ENCODE measurements at places on chromosomes 12 and 14. TPM values are rescaled to one million over a fixed set of nuclear protein-coding genes. Genes with fewer than 3 reads are reported as not detected.

- H3K4me1 ChIP-seq: no peaks in the 10 kb centered on the region
- H3K4me3 ChIP-seq: no peak overlapping the region
- no peak for DNase-seq
- H3K27ac ChIP-seq: no peak overlapping the region
- no peaks in the 10 kb centered on the region for H3K36me3 ChIP-seq
These were observed 451.1 kb downstream of the PCNX1 start for GRCh38 chr14:71358209-71358931.

DNA sequence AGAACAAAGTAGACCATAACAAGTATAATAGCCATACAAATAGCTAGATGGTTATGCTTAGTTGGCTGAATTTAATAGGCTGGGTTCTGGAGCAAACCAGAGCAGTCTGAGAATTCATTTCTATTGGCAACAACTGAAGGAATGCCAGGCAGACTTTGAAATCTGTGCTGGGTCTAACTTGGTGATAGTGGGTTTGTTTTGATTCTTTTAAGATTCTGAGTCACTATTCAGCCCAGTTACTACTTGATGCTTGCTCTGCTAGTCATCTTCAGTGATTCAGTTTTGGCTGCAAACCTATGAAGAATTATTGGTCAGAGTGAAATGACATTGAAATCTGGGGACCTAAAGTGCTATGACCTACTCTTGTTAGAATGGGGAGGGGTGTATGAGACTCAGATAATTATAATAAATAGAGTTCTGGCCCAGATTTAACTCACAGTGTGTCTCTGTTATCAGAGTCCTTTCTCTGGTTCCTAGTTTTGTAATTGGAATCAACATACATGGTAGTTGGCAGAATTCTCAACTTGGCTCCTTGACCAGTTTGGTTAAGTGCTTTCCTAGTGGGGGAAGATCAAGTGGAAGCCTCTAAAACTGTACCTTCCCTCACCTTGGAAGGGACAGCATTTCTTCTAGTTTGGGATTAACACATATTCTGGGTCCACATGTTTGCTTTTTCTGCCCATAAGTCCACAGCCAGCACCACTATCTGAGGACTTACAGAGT lies 43.5 kb downstream of the MNAT1 start:
- no peak overlapping the region for H3K27ac ChIP-seq
- no peak for DNase-seq
- H3K4me1 ChIP-seq: no peaks in the 10 kb centered on the region
- H3K4me3 ChIP-seq: no peak overlapping the region
- H3K27me3 ChIP-seq: no peaks in the 10 kb centered on the region

DNA sequence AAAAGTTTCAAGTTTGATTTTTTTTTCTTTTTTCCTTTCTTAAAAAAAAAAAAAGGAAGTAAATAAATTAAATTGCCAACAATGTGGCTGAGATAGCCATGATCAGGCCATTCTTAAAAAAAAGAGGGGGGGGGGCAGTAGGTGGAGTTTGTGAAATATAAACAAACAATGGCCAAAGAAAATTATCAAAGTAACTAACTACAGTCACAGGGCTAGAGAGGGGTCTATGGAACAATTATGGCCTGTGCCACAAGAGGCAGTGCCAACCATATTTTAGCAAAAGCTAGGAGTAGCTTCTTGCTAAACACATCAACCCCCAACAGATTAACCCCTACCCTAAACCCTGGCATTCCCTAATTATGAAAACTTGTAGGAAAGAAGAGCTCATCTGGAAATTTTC lies 16.2 kb upstream of the SMARCC2 start:
- no peak overlapping the region for H3K4me3 ChIP-seq
- H3K36me3 ChIP-seq: peaks cover 39% of the 10 kb centered on the region
- H3K27ac ChIP-seq: peak overlapping the region; percentile 35
- DNase-seq: no peak
- no peaks in the 10 kb centered on the region for H3K27me3 ChIP-seq

Gene TMPRSS12
- not detected for total RNA-seq

GRCh38 chr12:56676851-56677580 lies 11.1 kb downstream of the PTGES3 start:
- peaks cover 62% of the 10 kb centered on the region for H3K4me1 ChIP-seq
- H3K4me3 ChIP-seq: no peak overlapping the region
- H3K27ac ChIP-seq: no peak overlapping the region

DNA sequence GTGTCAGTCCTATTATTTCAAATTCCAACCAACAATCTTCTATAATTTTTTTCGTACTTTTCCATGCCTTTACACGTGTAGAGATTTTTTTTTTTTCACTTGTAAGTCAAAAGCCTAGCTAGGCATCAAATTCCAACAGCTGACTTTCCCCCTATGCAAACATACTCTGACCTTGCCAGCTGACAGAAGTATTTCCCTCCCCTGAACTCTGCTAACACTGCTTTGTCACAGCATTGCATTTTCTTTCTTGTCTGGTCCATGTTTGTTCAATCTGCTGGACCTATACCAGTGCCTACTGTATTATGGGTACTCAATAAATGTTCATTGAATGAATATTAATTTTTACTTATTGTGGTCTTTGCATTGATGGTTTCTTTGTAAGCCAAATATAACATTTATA lies 435.3 kb upstream of the GARIN6 start:
- H3K4me1 ChIP-seq: no peaks in the 10 kb centered on the region
- no peak for DNase-seq
- no peaks in the 10 kb centered on the region for H3K36me3 ChIP-seq
- no peak overlapping the region for H3K27ac ChIP-seq

DNA sequence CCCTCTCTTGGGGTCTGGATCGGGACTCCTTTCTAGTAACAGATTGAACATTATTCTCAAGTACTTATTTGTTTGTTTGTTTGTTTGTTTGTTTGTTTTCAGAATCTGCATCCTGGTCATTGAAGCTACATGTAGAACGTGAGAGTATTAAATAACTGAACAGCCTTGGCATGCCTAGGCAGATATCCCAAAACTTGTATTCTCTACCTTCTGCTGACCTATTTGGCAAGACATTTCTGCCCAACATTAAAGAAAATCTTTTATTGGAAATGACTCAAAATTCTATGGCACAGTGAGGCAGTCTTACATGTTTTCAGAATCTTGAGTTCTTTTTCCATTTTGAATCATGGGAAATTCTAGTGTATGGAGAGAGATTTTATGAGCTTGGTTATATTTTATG lies 165.1 kb upstream of the CNOT2 start:
- H3K36me3 ChIP-seq: no peaks in the 10 kb centered on the region
- no peaks in the 10 kb centered on the region for H3K27me3 ChIP-seq
- no peak overlapping the region for H3K4me3 ChIP-seq
- no peaks in the 10 kb centered on the region for H3K4me1 ChIP-seq

Gene SYNDIG1L
- total RNA-seq: not detected

Gene LLPH
- total RNA-seq: 45.7 TPM

- H3K4me3 ChIP-seq: no peak overlapping the region
- H3K36me3 ChIP-seq: no peaks in the 10 kb centered on the region
- no peak for DNase-seq
- H3K27ac ChIP-seq: no peak overlapping the region
These were observed 4.9 kb upstream of the YEATS4 start for GRCh38 chr12:69354556-69355187.

DNA sequence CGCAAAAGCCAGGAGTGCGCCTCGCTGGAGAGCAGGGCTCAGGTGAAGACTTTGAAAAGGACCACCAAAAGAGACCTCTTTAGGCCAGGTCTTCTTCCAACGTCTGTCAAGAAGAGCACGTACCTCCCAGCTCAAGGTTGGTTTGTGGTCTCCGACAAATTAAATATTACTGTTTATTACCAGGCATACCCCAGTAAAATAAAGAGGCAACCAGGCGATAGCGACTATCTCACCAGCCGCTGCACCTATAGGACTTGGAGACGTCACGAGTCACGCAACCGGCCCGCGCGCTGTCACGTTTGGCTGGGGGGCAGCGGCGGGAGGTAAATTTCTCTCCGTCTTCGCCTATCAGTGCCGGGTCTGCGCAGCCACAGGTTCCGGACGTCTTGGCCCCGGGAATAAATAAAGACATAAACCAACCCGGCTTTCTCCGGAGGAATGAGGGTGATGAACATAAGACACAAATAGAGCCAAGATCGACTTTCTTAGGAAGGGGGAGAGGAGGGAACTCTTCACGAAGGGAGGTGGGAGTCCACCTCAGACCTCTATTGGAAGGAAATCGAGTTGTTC lies 2.0 kb upstream of the TBX5 start:
- no peaks in the 10 kb centered on the region for H3K4me1 ChIP-seq
- H3K36me3 ChIP-seq: no peaks in the 10 kb centered on the region

Gene C12orf54
- not detected for total RNA-seq

GRCh38 chr12:110344657-110345056 lies 58.9 kb downstream of the ANAPC7 start:
- H3K27me3 ChIP-seq: no peaks in the 10 kb centered on the region
- H3K4me1 ChIP-seq: peaks cover 9% of the 10 kb centered on the region
- peaks cover 64% of the 10 kb centered on the region for H3K36me3 ChIP-seq
- DNase-seq: no peak

- no peaks in the 10 kb centered on the region for H3K4me1 ChIP-seq
- H3K27ac ChIP-seq: no peak overlapping the region
- H3K4me3 ChIP-seq: no peak overlapping the region
- H3K36me3 ChIP-seq: no peaks in the 10 kb centered on the region
These were observed 131.6 kb downstream of the ADGRD1 start for GRCh38 chr12:131085125-131085815.

Gene NACA
- total RNA-seq: 1,017 TPM
